Camera-type eye (tissue), 1 donor: ENCODE measurements at places on chromosomes 13 and 19. TPM values are rescaled to one million over a fixed set of nuclear protein-coding genes. Genes with fewer than 3 reads are reported as not detected.

Gene PCSK4
- 8.0 TPM for total RNA-seq

Gene CGB1
- not detected for total RNA-seq

Gene ZNF99
- total RNA-seq: 1.3 TPM

Gene C13orf42
- not detected for total RNA-seq

Gene ZIC2
- total RNA-seq: 29.2 TPM

Gene FGF22
- total RNA-seq: not detected

Gene CLDN10
- total RNA-seq: 12.3 TPM

Gene CEACAM19
- total RNA-seq: 3.4 TPM

Gene S1PR4
- total RNA-seq: 0.38 TPM

Gene OVOL3
- total RNA-seq: not detected

Gene KLHL26
- 18.0 TPM for total RNA-seq

Gene TLE6
- 5.2 TPM for total RNA-seq

Gene ARL11
- total RNA-seq: 0.22 TPM

Gene KRTDAP
- not detected for total RNA-seq

Gene RNF113B
- total RNA-seq: not detected

Gene MEIS3
- 31.7 TPM for total RNA-seq

Gene ALOX5AP
- total RNA-seq: 3.5 TPM

Gene KBTBD6
- 32.2 TPM for total RNA-seq

Gene KISS1R
- total RNA-seq: not detected
